ENCODE measurements at places on chromosomes 5 and 9.

GRCh38 chr9:76431601-76432000, 27.4 kb upstream of the GCNT1 start:
- no peak for DNase-seq

GRCh38 chr5:112914584-112914983, 7.4 kb downstream of the REEP5 start:
- DNase-seq, result no peak

DNA sequence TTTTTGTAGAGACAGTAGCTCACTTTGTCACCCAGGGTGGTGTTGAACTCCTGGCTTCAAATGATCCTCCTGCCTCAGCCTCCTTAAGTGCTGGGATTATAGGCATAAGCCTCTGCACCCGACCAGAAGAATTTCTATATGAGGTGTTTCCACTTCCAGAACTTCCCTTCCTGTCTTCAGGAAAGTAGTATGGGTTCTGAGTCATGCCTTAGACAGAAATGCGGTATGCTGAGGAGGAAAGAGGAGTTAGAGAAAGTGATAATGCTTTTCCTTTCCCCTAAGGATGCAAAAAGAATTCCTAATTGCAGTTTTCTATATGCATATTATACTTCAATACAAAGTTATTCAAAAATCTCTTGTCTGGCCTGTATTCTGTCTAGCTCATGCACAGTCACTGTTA, 16.4 kb upstream of the ADAMTSL1 start:
- DNase-seq, result no peak

GRCh38 chr9:27473111-27473529, 51.0 kb upstream of the IFNK start:
- DNase-seq, result peak; percentile 38

GRCh38 chr5:60929024-60929423, 15.8 kb downstream of the ERCC8 start:
- no peak for DNase-seq

DNA sequence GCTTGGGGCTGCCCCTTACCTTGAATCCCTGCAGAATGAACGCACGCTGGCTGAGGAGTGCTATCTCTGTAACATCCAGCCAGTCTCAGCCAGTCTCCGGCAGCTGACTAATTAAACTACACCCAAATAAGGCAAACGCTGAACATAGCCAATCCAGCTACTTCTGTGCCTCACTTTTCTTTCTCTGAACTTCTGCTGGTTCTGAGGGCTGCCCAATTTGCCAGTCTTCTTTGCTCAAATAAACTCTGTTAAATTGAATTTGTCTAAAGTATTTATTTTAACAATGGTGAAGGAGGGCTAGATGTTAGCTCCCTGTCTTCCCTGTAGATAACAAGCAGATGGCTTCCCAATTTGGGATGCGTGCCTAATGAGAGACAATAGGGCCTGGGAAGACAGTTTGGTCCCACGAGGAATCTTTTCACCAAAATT, 154.0 kb upstream of the NFIL3 start:
- DNase-seq, result no peak

- no peak for DNase-seq
These were observed 64.7 kb downstream of the BARX1 start for GRCh38 chr9:93890436-93890935.

- DNase-seq, result no peak
These were observed 350 bp upstream of the SLC25A46 start for GRCh38 chr5:110738503-110738811.

GRCh38 chr9:127452691-127453090, 1.4 kb downstream of the LRSAM1 start:
- no peak for DNase-seq

- DNase-seq, result no peak
These were observed 37.4 kb upstream of the GRAMD2B start for GRCh38 chr5:126385524-126386502.

- no peak for DNase-seq
These were observed 4.2 kb upstream of the SNAPC4 start for GRCh38 chr9:136403915-136404800.

DNA sequence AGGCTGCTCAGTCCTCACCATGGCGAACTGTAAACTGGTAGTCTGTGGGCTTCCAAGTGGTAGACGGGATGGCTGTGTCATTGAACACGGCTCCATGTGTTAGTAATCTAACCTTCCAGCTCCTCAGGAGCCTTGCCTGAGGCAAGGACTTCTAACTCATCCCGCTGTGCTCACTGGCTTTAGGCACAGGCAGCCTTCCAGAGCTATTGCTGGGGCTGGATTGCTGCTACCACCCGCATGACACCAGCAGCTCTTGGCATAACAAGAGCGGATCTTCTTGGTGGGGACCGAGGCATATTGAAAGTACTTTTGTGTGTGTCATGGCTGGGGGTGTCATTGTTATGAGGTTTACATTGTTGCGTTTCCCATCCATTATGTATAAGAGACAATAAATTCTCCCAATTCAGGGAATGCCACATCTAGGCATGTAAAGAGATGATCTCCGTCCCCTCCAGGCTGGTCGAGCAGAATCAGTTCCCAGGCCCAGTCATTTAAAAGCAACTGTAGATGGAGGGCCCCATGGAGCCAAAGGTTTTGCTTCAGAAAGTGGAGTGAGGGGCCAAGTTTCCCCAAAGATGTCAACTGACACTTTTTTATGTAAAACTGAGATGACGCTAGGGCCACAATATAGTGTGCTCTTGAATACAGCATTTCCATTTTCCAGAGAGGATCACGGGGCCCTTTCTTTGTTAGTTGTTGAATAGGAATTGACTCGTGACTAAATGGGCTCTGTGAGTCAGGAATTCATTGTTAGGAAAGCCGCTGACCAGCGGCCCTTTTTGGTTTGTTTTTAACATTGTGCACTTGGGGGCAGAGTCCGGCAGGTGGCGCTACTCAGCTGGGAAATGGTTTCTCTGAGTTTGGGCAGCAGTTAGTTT, 759.5 kb downstream of the TAF11L14 start:
- DNase-seq, result peak; percentile 12

GRCh38 chr5:155282503-155283107, 269.1 kb downstream of the KIF4B start:
- DNase-seq, result no peak

GRCh38 chr9:93168581-93168980, 15.4 kb upstream of the WNK2 start:
- no peak for DNase-seq

GRCh38 chr5:28369418-28369817, 1331.0 kb upstream of the CDH9 start:
- DNase-seq, result no peak

- DNase-seq, result no peak
These were observed 1402.1 kb upstream of the ACO1 start for GRCh38 chr9:30982301-30982700.

DNA sequence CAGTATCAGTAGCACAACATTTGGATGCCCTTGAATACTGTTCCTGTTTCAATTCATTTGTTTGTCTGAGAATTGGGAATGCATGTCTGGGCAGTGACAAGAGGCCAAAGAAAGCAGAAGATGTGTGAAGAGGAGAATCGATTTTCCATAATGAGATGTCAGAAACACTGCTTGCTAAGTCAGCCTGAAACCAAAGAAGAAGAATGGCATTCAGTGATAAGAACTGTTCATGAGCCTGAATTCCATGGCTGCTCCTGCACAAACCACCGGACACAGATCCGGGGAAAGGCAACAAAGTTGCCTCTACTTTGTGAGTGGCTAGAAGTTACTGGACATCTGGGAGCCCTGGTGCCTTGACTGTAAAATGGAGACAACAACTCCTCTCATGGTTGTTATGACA, 207.2 kb upstream of the RASEF start:
- DNase-seq, result no peak

DNA sequence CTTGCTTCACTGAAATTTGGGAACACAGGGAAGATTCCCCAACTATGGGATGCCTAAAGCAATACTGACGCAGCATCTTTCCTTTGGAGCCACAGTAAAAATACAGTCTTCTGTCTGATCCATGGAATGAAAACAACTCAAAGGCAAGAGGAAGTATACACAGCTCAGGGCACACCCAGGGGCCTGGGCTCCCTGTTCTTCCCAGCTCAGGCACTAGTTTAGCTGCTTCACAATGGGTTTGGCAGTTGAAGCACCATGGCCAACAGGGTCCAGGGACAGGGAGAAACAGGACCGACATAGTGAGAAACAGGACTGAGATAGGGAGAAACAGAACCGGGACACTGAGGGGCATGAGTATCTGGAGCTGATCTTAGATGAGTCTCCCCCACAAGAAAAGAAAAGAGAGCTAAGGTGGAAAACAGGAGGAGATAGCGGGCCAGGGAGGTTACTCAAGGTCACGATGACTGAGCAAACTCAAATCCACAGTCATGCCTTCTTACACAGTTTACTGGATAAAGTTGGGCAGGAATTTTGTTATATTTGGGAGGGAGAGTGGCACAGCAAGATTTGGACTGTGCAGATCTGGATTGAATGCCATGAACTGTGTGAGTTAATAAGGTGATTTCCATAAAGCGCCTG, 198.8 kb downstream of the SMARCA2 start:
- no peak for DNase-seq

DNA sequence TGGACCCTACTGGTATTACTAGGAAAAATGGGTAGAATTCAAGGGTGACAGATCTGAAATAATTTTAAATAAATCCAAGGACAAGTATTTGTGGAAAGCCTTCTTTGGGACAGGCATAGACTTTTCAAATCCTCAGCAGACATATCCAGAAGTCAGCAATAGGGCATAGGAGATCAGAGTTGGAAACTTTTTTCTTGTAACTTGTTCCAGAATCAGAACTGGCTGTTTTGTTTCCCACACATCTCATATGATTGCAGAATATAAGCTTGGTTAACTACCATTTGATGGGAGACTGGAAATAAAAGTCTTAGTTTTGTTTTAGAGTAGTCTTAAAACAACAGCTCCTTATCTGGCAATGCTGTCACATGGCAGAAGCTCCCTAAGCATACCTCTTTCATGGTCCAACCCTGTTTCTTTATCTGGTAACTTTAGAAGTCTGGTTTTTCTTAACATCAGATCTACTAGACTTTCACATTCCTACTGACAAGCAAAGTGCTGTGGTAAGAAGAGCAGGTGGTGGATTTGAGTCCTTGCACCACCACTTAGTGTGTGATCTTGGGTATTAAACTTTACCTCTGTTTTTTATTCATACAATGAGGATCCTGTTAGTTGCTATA, 25.1 kb downstream of the XRCC4 start:
- DNase-seq, result no peak

DNA sequence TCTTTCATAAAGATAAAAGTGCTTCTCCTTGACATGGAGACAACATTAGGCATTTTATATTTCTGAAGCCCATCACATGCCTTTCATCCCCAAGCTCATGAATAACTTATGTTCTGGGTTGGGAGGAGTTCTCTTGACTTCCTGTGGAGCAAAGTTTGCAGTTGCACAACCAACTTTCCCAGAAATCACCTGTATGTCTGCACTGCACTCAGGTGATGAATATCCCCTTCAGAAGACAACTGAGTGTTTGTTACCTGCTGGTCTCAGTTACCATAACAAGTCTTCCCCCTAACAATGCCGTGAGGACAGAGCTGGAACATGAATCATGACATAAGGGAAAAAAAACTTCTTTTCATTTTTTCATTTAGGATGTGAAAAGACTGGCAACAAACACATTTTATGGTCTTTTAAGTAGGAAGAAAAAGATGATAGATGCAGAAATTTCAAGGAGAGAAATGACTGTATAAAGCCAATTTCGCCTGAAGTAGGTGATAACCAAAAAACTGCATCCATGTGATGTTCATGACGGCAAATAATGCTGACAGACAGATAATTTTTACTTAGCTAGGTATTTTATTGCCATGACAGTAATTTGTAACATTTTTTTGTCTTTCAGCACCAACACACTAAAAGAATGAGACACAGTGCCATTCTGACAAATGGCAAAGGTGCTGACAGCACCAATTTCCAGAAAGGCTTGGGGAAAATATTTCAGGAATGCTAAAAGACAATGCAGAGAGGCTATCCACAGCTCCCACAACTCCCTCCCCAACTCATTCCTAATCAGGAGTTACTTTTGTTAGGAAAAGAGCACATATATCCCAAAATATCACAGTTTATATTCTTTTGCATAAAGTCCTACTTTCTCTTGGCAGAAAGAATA, 656.3 kb downstream of the PRELID2 start:
- DNase-seq, result no peak

DNA sequence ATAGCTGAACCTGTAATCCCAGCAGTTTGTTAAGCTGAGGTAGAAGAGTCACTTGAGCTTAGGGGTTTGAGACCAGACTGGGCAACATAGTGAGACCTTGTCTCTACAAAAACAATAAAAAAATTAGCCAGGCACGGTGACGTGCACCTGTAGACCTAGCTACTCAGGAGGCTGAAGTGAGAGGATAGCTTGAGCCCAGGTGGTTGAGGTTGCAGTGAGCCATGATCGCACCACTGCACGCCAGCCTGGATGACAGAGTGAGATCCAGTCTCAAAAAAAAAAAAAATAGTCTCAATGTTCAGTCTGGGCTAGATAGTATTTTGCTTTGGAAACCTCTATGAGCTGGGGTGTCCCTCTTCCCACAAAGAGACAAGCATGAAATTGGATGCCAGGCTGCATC, 51.9 kb upstream of the IQGAP2 start:
- no peak for DNase-seq

GRCh38 chr9:77843076-77843870, 188.3 kb downstream of the GNAQ start:
- DNase-seq, result no peak

- peak; percentile 95 for DNase-seq
These were observed 112.7 kb downstream of the NR6A1 start for GRCh38 chr9:124658165-124659017.

DNA sequence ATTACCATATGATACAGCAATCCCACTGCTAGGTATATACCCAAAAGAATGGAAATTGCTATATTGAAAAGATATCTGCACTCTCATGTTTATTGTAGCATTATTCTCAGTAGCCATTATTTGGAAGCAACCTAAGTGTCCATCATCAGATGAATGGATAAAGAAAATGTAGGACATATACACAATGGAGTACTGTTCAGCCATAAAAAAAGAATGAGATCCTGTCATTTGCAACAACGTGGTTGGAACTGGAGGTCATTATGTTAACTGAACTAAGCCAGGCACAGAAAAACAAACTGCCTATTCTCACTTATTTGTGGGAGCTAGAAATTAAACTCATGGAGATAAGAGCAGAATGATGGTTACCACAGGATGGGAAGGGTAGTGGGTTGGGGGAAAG, 63.1 kb upstream of the TTC23L start:
- DNase-seq, result no peak

GRCh38 chr5:142836048-142836447, 65.9 kb downstream of the ARHGAP26 start:
- no peak for DNase-seq

DNA sequence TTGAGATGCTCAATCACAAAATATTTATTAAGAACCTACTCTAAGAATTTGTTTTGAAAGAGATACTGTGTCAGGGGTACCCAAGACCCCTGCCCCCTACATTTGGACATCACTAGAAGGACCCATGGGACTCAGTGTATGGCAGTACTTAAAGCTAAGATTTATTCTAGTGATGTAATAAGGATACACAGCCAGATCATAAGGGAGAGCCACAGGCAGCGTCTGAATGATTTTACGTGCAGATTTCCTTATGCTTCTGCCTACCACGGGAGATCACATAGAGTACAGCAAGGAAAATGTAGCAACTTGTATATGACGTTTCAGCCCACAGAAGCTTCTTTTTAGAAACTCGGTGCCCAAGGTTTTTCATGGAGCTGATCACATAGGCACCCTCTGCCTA, 172.9 kb downstream of the DEPDC1B start:
- DNase-seq, result no peak

GRCh38 chr5:819078-819477, 31.7 kb downstream of the ZDHHC11 start:
- DNase-seq, result no peak

- DNase-seq, result no peak
These were observed 37.3 kb downstream of the STK10 start for GRCh38 chr5:172150514-172151425.
